ENCODE measurements at places on chromosomes 16 and 17. TPM values are rescaled to one million over a fixed set of nuclear protein-coding genes. Genes with fewer than 3 reads are reported as not detected.

Gene ERBB2
- total RNA-seq = 64.1 TPM

Gene GCGR
- total RNA-seq = 0.13 TPM

Gene RHBDF2
- total RNA-seq = 4.2 TPM

GRCh38 chr17:59361916-59362810 lies 30.7 kb downstream of the YPEL2 start:
- DNase-seq = no peak

DNA sequence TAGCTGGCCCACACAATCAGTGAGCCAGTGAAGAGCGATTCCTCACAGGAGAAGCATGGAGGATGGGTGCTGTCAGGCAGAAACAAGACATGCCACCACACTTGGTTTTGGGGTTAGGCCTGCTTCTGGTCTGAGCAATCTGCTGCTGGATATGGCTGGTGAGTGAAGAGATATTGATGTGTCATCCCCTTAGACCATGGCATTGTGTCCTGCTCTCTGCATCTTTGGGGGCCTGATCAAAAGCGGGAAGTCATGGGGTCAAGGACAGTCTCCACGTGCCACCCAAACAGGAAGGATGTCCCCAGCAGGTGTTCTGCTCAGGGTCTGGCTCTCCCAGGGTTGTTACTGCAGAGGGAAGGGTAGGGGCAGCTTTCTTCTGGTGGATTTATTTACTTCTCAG lies 140.7 kb downstream of the PRKCB start:
- no peak for DNase-seq

- DNase-seq = no peak
These were observed 57.8 kb upstream of the CIBAR2 start for GRCh38 chr16:85170066-85170491.

DNA sequence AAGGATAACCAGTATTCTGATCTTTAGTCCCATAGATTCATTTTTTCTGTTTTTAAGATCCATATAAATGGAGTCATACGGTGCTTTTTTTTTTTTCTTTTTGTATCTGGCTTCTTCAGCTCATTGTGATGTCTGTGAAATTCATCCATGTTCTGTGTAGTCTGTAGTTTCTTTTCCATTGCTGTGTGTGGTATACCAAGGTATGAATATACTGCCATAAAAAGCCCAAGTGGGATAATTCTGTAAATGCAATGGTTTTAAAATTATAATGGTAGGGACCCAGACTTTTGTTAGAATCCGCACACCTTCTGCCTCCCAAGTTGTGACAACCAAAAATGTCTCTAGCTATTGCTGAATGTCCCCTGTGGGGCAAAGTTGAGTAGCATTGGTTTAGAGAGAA lies 7.6 kb downstream of the NUP93 start:
- no peak for DNase-seq

DNA sequence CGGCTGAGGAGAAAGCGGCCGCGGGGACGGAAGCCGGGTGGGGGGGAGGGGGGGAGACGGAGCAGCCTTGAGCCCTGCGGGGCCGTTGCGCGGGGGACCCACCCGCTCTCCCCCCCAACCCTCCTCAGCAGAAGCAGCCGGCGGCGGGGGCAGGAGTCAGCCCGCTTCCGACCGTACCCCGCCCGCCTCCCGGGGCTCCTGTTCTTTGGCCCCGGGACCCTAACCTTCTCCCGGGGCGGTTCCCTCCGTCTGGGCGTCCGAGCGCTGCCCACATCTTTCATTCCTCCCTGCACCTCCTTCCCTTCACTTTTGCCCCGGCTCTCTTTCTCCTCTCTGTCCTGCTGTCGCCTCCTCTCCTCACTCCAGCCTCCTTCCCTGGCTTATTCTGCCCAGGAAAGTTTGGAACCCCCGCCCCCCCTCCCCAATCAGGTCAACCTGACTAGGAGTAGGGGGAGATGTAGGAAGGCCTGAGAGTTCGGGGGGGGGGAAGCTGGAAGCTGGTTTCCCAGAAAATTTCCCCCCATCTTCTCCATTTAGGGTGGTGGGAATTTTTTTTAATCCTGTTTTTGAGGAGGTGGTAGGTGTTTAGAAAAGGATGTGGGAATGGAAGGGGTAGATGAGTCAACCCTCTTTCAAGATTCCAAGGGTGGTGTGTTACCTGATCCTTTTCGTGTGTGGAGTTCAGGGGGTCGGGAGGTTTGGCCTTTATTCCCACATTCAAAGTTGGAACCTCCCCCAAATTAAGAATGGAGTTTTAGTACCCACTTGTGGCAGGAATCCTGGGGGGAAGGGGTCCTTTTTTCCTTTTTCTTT lies 427 bp upstream of the NLK start:
- no peak for DNase-seq

DNA sequence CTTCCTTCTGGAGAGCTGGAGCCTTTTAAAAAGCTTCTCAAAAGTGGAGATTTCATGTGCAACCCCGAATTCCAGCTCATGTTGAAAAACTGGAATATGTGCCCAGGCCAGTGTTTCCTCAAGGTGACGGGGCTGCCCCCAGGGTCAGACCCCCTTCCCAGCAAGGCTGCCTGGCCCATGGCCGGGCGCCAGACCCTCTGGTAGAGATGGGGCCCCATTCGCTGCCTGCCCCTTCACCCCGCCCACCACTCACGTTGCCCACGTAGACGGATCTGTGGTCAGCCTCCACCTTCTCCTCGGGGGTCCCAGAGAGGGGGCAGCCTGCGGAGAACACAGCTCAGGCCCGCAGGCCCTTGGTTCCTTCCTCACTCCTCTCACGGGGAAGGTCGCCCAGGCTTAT lies 1.1 kb downstream of the PABPN1L start:
- no peak for DNase-seq

DNA sequence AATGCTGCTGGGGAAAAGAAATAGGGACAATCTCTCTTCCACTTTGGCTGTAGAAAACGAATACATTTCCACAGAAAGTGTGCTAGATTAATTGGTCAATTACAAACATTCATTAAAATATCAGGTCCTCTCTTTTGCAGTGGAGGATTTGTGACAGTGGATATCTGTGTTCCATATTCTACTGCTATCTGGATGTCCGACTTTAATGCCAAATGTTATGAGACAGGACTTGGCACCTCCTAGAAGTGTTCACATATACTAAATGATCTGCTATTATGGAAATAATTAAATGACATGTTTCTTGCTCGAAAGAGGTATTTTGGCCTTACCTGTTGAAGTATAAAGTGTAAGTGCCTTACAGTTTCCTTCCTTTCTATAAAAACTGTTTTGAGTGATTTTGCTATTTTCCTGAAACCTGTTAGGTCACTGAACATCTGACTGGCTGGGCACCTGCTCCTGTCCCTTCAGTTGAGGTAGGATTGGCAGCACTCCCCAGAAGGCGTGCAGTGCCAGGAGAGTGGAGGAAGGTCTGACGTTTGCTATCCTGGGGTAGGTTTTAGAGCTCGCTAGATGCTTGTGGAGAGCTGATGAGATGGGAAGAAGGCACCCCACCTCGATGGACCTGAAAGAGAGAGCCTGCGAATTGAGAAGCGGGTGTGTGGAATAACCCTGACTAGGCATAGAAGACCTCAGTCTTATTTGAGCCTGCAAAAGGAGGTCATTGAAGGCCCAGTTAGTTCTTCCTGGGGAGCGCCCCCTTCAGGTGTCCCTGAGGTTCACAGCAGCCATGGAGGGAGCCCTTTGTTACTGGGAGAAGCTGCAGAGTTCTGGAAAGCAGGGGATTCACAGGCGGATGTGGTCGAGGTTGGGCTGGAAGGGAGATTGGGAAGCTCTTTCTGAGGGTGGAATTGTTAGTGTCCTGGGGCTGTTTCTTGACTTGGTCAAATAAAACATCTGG lies 159.4 kb upstream of the ZNF267 start:
- DNase-seq = no peak
